Smooth muscle cell of the brain vasculature (primary cell): ENCODE measurements at places on chromosomes 12 and 14.
A peak's percentile ranks its signal among the peaks of the same experiment; 100 is the strongest.

- no peak for DNase-seq
These were observed 38.8 kb downstream of the NTF3 start for GRCh38 chr12:5470703-5471102.

DNA sequence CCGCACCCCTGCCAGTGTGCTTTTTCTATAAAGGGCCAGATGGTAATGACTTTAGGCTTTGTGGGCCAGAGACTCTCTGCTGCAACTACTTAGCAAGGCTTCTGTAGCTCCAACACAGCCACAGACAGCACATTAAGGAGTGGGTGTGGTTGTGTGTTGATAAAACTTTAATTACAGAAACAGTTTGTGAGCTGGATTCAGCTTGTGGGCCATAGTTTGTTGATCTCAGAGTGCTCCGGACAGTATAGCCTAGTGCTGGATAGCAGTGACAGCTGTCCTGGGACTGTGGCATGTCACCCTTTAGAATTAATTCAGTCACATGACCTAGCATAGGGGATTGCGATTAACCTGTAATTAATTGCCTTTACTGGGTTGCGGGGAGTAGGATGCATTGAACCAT lies 109.7 kb downstream of the ZNF664 start:
- no peak for DNase-seq

- no peak for DNase-seq
These were observed 13.6 kb downstream of the EML1 start for GRCh38 chr14:99806836-99807235.

GRCh38 chr14:58639842-58640484 lies 2.2 kb downstream of the DACT1 start:
- peak; percentile 68 for DNase-seq

- DNase-seq, result no peak
These were observed 4.3 kb downstream of the TEDC1 start for GRCh38 chr14:105495101-105495989.

- DNase-seq, result no peak
These were observed 1322.3 kb upstream of the TMEM132C start for GRCh38 chr12:126944684-126945083.

GRCh38 chr14:90839889-90840266 lies 23.6 kb upstream of the TTC7B start:
- DNase-seq, result no peak

- no peak for DNase-seq
These were observed at the start of gene PRR4 for GRCh38 chr12:10849425-10849878. Gene PRR4 (minus strand): TSS chr12:10849475. CDS start chr12:10849437, 38 bp downstream.

- no peak for DNase-seq
These were observed 148.4 kb upstream of the BCL2L14 start for GRCh38 chr12:11922361-11922760.

DNA sequence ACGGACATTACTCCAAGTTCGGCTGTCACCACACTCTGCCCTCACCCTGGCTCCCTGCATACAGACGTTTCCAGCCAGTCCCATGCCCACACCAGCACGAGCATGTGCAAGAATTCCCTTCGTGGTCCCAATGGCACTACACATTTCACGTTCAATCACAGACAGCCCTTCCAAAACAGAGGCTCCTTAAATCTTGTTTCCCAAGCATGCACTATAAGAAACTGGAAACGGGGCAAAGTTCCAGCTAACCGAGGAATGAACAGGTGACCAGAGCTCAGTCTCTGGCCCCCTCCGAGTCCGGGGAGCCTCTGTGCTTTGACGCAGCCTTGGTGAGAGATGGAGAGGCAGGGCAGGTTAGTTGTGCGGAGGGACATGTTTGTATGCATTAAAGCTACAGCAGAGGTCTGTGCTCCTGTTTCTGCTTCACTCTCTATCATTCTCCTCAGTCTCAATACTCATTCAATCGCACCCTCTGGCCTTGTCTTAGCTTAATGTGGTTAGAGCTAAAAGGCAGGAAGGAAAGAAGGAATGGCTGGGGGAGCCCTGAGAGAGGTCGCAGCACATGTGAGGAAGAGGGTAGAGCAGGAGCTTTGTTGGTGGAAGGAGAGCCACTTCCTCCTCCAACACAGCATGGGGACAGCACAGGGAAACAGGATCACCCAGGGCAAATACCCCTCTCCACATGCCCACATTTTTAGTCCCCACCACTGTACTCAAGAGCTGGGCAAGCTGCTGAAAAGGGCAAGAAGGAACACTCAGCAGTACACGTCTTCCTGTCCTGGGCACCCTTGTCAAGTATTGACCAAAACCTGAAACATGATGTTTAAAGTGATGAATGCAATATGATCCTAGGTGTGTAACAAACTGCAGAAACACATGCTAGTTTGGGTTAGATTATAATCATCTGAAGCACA lies 12.2 kb upstream of the SELPLG start:
- DNase-seq, result no peak

- DNase-seq, result no peak
These were observed 249.2 kb downstream of the ETNK1 start for GRCh38 chr12:22874151-22874550.
